Inflammatory macrophage treated with lipopolysaccharide for 1 hour (primary cell): ENCODE measurements at places on chromosomes 12 and 14.

DNA sequence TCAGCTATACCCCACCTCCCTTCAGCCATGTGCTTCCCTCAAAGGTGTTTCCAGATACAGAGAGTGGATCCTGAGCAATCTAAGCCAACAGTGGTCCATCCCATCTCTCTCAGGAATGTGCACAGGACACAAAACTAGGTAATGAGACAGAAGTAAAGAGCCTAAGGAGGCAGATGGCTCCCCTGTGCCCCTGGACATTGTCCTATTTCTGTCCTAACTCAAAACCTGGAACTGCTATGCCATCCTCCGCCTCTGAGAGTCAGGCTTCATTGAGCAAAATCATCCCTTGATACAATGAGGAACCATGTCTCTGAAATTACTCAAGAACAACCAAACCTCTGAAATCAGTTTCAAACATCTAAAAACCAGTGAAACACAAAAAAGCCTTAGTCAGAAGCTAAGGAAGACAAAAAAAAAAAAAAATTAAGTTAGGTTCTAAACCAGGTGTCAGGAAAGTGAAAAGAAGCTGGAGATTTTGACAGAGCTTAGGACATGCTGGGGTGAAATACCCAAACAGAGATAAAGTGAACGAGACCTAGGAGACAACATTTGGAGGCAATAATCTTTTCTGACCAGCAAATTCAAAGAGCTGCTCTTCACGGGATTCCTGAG, 200.3 kb upstream of the PLEKHG7 start:
- DNase-seq, result peak; percentile 90

DNA sequence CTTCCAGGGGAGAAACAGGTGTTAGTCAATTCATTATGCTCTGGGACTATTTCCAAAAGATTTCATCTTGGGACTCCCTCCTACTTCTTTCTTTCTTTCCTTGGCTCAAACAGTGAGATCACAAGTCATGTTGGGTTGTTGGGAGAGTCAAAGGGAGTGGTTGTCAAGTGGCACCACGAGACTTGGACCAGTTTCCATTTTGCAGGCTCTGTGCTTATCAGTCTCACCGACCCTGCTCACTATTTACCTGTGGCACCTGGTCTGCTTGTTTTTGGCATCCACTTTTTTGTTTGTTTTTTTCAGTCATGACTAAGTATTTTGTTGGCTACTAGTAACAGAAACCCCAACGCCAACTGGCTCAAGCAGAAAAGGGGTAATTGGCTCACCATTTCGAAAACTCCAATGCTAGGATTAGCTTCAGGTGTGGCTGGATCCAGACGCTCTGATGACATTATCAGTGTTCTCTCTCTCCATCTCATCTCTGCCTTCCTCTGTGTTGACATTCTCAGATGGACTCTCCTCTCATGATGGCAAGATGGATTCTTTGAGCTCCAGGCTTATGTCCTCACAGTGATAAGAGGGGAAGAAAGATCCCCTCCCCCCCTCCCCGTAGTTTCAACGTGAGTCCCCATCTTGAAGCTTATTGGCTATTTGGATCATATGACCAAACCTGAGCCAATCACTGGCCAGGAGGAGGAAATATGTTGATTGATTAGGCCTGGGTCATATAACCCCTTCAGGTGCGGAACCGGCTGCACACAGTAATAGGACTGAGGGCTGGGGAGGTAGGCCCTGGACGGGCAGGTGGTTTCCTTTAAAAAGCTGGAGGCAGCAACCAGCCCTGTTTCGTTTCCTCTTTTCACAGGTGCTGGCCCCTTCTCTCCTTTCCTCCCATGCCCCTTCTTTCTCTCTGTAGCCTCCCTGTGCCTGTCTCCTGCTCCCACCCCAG, 84.2 kb downstream of the AACS start:
- DNase-seq, result no peak

GRCh38 chr14:76391981-76392690, 16.2 kb downstream of the ESRRB start:
- DNase-seq, result no peak

DNA sequence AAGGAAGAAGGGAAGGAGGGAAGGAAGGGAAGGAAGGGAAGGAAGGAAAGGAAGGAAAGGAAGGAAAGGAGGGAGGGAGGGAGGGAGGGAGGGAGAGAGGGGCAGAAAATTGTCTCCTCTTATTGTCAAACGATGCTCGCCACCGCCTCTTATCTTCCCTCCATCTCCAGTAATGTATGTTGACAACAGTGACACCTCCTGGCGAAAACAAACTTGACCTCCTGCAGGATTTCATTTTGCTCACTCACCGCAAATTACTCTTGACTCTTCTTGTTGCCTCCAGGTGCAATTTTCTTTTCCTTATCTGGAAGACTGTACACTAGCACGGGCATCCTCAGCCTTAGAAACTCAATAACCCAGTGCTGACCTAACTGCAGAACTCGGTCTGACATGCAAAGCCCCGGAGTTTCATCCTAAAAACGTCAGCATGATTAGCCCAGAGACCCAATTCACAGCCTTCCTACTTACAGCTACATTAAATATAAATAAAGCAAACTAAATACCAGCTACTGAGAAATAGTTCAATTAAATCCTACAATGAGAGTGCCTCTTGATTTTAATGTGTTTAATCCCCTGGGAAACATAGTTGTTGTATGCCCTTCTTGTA, 512.4 kb upstream of the TMPO start:
- DNase-seq, result no peak

DNA sequence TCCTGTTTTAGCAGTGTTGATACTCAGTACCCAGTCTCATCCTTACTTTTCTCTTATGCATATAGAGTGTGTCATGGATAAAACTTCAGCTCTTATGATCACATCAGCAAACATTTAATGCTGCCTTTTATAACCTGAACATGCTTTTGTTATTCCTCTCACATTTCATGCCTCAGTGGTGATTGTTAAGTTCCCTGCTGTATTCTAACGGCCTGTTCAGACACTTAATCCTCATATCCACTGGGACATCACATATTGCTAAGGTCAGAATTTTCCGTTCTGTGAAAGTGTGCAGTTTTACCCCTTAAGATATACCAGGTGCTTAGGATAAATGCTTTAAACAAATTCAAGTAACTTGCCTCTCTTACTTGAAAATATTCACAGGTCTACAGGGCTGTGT, 268.7 kb upstream of the SEL1L start:
- DNase-seq, result no peak

GRCh38 chr14:90091393-90091792, 29.6 kb downstream of the KCNK13 start:
- no peak for DNase-seq

GRCh38 chr12:110073049-110073831, 24.9 kb upstream of the C12orf76 start:
- no peak for DNase-seq
